ENCODE measurements at places on chromosomes 1 and 21.

DNA sequence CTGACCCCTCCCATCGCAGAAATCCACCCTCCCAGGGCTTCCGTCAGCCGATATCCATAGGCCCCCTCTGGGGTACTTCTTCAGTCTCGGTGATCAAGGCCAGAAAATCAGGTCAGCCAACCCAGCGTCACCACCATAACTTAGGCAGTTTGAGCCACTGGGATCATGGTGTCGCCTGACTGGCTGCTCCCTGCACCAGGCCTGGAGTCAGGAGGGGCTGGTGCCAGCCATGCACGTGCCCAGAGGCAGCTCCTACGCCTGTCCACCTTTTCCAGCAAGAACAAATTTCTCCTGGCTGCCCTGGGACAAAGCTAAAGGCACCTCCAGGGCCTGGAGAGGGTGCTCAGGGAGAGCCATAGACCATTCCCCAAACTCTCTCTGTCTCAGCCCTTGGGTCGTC, 4.8 kb upstream of the CTRC start:
- DNase-seq: no peak

GRCh38 chr1:160491017-160491416, 32.0 kb downstream of the SLAMF6 start:
- no peak for DNase-seq

DNA sequence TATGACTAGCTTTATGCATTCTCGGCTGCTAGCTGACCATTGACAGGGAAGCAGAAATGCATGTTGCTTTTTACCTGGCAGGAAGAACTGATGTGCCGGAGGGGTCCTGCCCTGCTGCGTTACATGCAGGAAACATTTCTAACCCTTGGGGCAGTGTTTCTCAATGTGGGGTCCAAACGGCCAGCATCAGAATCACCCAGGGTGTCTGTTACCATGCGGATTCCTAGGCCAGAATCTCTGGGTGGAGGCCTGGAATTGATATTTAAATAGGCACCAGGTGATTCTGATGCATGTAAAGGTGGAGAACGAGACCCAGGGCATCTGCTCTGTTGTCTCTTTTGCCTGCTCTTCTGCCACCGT, 182.7 kb downstream of the PCP4 start:
- no peak for DNase-seq

GRCh38 chr21:44319407-44320065, 19.7 kb downstream of the CFAP410 start:
- DNase-seq: no peak

DNA sequence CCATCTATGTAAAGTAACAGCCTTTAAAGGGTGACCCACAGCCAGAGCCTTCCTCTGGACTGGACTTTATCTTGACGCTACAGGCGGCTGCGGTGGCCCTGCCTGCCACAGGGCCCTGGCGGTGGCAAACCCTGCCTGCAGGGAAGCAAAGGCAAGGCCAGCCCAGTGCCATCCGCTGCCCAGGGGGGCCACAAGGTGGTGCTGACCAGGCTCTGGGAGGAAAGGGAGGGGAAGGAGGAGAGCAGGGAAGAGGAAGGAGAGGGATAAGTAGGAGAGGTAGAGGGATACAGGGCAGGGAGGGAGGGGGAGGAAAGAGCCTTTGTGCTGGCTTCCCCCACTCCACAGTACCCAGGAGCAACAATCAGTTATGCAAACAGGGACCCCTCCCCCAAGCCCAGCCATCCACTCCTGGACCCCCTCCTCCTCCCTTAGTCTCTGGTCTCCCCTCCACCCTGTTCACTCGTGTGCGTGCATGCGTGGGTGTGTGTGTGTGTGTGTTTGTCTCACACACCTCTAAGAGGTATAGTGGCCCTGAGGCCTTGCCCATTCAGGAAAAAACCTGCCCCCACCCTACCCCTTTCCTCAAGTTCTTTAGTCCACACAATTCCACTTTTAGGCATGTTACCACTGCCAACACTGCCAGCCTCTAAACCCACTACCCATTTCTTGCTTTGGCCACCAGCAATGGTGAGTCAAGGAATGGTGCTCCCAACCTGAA, 30.3 kb downstream of the SSBP3 start:
- DNase-seq: no peak

DNA sequence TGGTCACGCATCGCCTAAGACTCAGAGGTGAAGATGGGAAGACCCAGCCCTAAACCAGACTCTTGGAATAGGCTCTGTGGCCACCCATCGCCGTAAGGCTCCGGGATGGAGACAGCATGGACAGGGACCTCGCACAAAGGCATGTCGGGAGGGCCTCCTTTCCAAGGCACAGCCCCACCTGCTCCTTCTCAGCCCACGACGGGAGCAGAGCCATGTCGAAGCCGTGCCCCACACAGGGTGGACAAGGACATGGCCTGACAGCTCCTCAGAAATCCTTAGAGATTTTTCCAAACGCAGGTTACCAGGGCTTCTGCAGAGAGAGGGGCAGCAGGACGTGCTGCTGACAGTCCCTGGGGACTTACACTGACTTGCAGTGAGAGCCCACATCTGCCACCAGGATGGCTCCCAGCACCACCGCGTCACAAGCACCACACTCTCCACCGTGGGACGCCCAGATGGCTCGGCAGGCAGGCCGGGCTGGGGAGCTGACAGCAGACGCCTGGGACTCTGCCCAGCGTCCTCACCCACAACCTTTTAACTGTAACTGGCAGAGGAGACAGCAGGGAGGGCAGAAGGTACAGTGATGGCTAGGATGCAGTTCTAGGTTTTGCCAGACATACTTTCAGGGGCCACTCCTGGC, 12.0 kb downstream of the SSU72 start:
- no peak for DNase-seq

DNA sequence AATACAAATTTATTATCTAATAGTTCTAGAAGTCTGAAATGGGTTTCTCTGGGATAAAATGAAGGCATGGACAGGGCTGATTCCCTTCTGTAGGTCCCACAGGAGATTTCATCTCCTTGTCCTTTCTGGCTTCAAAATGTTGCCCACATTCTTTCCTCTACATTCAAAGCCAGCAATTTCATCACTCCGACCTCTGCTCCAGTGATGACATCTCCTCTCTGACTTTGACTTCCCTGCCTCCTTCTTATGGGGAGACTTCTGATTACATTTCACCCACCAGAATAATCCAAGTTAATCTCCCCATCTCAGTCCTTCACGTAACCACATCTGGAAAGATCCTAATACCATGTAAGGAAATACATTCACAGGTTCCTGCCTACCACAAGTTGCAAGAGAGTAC, 358.0 kb upstream of the C1orf87 start:
- no peak for DNase-seq

- DNase-seq: no peak
These were observed 88.1 kb upstream of the RUNX3 start for GRCh38 chr1:25018110-25018735.

Measured in stimulated activated CD4-positive, alpha-beta T cell treated with anti-CD3 and anti-CD28 coated beads, Interleukin-1b, Interleukin-23, amount 100 ng/mL, for 48 hours (primary cell).